Stimulated activated CD4-positive, alpha-beta T cell treated with anti-CD3 and anti-CD28 coated beads, Interleukin-1b, Interleukin-23, amount 100 ng/mL, for 1 hour (primary cell): ENCODE measurements at places on chromosomes 13 and 19.

GRCh38 chr13:49776871-49777270 lies 15.6 kb downstream of the KPNA3 start:
- no peak for DNase-seq

- no peak for DNase-seq
Measured at GRCh38 chr19:18214779-18215433, 11.1 kb upstream of the RAB3A start.

GRCh38 chr13:33016414-33017322 lies at the start of gene KL:
Gene KL, plus strand, starts transcription at chr13:33016423. Its CDS starts 18 bp downstream, at chr13:33016441.
- no peak for DNase-seq

DNA sequence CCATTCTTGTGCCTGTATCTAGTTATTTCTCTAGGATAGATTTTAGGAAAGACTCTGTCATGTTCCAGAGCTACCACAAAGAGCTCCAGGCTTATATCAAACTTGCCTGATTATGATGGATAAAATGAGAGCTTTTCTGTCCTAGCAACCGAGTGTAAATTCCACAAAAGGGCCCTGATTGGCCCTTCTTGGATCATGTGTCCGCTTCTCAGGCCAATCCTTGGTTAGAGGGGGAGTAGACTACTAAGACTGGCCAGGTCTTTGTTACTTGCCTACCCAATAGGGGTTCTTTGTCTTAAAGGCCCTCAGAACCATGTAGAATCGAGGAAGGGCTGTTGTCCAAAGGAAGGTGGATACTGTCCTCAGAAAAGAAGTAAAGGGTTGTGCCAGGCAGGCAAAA lies 2.4 kb downstream of the DHX34 start:
- no peak for DNase-seq

DNA sequence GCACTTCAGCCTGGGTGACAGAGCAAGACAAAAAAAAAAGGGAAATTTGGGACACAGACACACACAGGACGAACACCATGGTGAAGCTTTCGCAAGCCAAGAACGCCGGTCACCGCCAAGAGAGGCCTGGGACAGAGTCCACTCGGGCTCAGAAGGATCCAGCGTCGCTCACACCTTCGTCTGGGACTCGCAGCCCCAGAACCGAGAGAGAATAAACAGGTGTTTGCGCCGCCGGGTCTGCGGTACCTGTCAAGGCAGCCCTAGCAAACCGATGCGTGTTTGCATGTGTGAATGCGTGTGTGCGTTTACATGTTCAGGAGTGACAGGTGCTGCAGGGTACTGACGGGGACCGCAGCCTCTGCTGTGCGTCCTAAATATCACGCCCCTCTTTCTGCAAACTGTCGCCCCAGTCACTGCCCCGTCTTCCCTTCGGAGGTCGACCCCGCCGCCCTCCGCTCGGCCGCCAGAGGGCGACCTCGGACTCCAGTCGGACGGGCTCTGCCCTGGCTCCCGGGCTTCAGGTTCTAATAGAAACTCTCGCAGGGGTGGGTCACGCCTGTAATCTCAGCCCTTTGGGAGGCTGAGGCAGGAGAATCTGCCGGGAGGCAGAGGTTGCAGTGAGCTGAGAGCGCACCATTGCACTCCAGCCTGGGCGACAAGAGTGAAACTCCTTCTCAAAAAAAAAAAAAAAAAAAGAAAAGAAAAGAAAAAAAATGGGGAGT lies 11.8 kb upstream of the CSNK1G2 start:
- DNase-seq = peak; percentile 68

GRCh38 chr19:13060964-13061927 lies 41.4 kb downstream of the LYL1 start:
- peak; percentile 73 for DNase-seq

DNA sequence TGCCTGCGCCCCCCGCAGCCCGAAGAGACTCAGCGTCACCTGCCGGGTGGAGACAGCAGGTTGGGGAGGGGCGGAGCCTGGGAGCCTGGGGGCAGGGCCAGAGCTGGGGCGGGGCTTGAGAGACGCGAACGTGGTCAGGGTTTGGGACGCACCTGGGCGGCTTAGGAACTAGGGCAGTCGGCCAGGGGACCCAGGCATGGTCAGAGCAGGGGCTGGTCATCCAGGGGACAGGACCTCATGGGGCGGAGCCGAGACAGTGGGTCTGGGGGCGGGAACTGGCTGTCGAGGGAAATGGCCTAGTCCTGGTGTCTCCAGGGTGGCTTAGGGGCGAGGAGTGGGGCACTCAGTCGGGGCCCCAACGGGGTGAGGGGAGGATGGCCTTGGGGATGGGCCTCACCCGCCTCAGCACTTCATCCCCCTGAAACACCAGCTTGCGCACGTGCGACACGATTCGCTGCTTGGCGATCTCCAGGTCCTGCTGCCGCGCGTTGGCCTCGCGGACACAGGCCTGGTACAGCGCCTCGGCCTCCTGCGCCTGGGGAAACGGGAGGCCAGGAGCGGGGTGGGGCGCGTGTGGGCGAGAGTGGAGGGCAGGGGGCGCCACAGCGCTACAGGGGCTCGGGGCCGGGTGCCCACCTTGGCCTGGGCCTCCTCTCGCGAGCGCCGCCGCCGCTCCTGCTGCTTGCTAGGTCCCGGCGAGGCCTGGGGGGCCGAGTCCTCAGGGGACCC lies 5.8 kb downstream of the GMIP start:
- no peak for DNase-seq

- DNase-seq = no peak
Measured at GRCh38 chr13:67328895-67329294, 98.8 kb upstream of the PCDH9 start.

GRCh38 chr13:27775943-27776342 lies 16.3 kb upstream of the GSX1 start:
- no peak for DNase-seq
